ENCODE measurements at places on chromosomes 5 and 9.

DNA sequence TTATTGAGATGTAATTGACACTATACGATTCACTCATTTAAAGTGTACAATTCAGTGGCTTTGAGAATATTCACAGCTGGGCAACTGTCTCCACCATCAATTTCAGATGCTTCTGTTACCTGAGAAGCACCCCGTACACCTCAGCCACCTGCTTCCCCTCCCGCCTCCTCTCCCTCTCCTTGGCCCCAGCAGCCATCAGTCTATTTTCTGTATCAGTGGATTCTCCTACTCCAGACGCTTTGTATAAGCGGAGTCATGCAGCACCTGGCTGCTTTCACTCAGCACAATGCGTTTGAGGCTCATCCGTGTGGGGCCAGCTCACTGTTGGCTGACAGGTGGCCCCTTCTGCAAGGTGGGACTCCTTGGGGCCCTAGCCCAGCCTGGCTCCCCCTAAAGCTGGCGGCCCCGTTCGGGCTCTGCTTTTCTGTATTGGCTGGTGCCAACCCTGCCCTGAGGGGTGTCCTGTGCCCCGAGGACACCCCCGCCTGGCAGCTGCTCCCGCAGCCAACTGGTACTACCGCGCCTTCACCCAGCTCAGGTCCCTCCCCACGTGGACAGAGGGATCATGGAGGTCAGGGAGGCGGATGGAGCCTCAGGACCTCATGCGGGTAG is 124.4 kb upstream of the COL5A1 start:
- DNase-seq: peak; percentile 99

DNA sequence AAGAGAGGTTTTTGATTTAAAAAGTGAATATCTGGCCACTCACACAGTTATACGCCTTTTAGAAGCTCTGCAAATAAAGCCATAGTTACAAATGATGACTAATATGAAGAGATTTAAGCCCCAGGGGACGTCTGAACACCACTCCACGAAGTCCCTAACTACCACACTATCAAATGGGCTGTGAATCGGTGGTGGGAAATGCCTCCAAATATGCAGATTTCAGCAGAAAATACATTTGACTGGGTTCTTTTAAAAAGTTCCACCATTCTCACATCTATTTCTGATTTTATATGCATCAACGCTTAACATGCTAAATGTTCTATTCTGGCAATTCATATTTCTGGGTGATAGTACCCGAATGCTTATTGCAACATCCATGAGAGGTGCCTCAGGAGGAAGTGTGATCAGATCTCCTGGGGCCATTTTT is 22.5 kb downstream of the TICAM2 start:
- DNase-seq: no peak

- no peak for DNase-seq
Observed at GRCh38 chr9:92969516-92970466, 22.5 kb downstream of the FGD3 start.

- no peak for DNase-seq
Observed at GRCh38 chr5:106085136-106085535, 1585.6 kb downstream of the EFNA5 start.

DNA sequence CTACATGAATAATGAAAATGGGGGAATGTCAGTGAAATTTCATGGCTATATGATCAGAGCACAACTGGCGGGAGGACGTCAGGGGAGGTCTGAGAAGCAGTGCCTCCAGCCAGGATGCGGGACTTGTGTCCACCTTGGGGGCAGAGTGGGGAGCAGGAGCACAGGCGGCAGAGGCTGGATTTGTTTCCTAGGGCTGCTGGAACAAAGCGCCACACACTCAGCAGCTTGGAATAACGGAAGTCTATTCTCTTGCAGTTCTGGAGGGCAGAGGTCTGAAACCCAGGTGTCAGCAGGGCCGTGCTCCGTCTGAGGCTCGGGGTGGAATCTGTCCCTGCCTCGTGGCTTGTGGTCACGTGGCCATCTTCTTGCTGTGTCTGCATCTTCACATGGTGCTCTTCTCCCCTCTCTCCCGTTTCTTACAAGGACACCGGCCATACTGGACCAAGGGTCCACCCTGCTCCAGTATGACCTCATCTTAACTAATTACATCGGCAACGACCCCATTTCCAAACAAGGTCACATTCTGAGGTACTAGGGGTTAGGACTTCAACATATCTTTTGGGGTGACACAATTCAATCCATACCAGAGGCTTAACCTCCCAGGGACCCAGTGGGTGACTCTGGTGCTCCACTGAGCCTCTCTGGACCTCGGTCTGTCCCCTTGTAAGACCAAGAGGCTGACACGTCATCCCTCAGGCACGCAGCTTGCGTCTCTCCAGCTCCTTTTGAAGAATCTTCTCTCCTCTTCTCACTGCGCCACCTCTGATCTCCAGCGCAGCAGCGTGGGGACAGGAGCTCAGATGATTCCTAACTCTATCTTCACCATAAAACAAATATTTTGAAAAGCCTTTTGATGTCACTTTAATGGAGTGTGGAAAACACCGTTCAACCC is 202.5 kb downstream of the CDK5RAP2 start:
- DNase-seq: no peak

GRCh38 chr5:17440766-17441165 is 57.3 kb upstream of the TAF11L2 start:
- DNase-seq: no peak

DNA sequence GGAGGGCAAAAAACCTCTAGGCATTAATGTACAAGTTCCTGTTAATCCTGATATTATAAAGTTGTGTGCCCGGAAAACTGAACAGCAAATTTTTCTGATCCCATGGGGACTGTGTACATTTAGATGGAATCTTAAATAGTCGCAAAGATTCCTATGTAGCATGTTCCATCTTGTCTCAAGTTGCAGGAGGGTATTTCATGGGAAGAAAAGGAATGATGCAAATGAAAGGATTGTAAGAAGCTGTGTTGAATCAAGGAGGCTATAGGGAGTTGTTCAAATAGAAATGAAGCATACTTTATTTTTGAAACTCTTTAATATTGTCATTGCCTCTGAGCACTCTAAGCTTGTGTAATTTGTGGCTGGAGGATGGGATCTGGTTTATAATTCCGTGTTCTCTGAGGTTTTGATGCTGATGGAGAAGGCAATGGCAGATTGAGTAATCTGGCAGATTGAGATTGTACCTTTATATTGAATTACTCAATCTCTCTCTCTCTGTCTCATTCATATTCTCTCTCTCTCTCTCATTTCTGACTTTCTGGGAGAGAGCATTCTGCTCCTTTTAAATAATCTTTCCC is 288.5 kb downstream of the OSTF1 start:
- no peak for DNase-seq

DNA sequence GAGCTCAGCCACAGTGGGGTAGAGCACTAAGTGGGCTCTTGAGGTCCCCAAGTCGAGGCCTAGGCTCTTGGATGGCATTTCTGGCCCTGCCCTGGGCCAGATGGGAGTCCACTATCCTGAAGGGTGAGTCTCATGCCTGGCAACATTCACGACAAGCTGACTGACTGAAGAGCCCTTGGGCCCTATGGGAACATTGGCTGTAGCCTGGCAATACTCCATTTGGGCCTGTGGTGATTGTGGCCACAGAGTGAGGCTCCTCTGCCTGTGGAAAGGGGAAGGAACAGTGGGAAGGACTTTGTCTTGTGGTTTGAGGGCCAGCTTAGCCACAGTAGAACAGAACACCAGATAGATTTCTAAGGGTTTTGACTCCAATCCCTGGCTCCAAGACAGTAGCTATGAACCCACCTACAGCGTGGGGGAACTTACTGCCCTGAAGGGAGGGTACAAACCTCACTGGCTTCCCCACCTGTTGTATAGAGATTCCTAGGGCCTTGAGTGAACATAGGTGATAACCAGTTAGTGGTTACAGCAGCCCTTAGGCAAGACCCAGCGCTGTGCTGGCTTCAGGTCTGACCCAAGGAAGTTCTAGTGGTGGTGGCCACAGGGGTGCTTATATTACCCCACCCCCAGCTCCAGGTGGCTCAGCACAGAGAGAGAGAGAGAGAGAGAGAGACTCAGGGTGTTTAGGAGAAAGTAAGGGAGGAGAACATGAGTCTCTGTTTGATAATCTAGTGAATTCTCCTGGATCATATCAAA is 72.4 kb downstream of the KIAA0825 start:
- no peak for DNase-seq

DNA sequence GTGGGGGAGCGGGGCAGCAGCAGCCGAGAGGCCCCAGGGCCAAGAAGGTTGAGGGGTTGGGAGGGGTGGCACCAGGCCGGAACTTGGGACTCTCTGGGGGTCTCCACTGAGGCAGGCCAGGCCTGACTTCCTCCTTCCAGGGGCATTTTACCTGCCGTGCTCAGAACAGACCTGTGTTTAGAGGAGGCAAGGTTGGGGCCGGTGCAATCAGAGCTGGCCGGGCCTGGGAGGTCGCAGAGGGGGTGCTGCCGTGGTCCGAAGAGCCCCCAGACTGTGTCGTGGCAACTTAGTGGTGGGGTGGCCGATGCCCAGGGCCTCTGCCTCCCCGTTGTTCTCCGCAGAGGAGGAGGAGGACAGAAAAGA is 21.8 kb downstream of the GLT6D1 start:
- no peak for DNase-seq

DNA sequence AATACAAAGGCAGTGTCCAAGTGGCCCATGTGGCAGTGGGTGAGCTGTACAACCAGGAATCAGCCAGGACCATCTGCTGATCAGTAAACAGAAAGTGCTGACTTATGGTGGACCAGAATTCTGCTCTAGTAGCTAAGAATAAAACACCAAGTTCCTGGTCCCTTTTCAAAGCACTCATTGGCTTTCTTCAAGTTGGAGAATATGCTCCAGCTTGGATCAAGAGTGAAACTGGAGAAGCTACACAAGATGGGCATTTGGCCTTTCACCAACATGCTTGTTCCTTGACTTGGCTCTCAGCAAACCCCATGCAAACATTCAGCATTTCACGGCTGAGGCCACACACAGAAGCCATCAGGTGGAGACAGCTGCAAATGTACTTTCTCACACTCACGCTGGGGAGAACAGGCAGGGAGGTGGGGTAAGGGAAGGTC is 32.1 kb downstream of the MARCHF3 start:
- peak; percentile 35 for DNase-seq

GRCh38 chr9:27539479-27540441 is 10.1 kb upstream of the MOB3B start:
- DNase-seq: no peak

DNA sequence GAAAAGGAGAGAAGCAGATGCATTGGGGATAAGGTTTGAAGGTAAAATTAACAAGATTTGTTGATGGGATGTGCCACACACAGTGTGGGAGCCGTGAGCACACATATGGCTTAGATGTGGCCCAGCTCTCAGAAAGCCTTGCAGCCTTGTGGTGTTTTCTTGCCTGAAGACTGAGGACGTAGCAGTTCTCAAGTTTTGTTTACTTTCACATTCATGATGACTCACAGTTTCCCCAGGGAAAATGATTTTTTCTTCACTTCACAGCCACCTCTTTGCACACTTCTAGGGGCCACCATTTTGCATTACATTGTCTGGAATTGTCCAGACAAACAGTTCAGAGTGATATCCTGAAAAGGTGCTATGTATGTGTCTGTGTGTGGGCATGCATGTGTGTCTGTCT is 126.2 kb downstream of the BASP1 start:
- DNase-seq: peak; percentile 70

DNA sequence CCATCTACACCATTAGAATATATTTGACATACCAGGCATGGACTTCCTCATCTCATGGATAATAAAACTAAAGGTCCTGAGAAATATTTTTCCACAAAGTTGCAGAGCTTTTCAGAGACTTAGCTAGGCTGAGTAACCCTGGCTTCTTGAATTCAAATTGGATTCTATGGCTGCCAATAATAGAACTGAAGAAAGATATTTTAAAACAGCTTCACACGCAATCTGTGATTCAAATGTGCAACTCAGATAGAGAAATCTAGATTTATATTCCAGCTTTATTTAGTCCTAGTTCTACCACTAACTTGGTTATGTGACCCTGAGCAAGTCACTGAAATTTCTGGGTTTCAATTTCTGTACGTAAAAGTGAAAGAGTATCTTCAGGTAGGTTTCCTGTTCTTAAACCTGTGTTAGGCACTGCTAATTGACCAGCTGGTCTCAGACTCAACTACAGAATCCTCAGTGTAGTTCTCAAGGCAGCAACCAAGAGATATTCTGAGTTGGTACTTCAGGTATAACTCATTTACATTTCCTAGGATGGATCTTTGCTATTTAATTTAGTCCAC is 235.3 kb downstream of the GABRB2 start:
- no peak for DNase-seq

- DNase-seq: no peak
Observed at GRCh38 chr5:157918811-157919742, 60.1 kb upstream of the CLINT1 start.

DNA sequence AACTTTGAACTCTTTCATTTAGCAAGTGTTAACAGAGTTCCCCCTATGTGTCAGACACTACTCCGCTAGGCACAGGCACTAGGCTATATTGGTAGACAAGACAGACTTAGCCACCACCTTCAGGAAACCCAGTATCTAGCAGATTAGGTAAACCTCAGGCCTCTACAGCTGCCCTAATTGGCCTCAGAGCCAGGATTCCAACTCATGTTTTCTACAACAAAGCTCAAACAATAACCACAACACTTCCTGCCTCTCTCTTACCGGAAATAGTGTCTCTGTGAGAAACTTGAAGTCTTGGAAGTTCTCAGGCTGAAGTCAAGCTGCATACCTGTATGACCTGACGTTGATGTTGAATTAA is 116.6 kb upstream of the SLC44A1 start:
- DNase-seq: no peak

GRCh38 chr5:144205141-144205551 is 34.5 kb downstream of the KCTD16 start:
- peak; percentile 33 for DNase-seq

DNA sequence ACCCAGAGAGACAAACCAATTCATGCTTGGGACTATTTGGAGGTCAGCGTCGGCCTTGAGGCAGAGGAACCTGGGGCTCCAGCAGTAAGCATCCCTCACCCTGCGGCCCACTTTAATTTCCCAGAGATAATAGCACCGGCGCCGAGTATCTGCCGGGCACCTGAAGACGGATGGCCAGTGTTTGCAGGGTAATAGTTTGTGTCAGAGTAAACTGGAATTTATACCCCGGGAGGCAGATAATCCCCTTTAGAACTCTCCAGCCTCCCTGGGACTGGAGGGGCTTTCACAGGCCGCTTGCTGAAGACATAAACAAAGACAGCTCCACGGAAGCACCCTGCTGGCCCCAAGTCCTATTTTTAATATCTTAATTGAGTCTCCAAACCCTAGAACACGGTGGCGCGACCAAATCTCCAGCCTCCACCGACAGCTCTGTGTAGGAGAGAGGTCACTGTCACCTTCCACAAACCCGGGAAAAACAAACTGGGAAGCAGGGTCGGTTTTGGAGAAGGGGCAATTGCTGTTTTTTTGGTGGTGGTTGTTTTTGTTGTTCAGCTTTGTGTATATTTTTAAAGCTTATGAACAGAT is 17.4 kb upstream of the FCN1 start:
- DNase-seq: no peak
